Endodermal cell (in vitro differentiated cells): ENCODE measurements at places on chromosomes 7 and 10. TPM values are rescaled to one million over a fixed set of nuclear protein-coding genes. Genes with fewer than 3 reads are reported as not detected.

GRCh38 chr7:142347091-142347490 lies 89.2 kb upstream of the PRSS58 start:
- DNase-seq, result no peak

- DNase-seq, result no peak
Observed at GRCh38 chr7:20191391-20191869, 25.8 kb downstream of the MACC1 start.

- no peak for DNase-seq
Observed at GRCh38 chr7:40645197-40645596, 510.4 kb downstream of the SUGCT start.

GRCh38 chr10:90308223-90308622 lies 549.6 kb downstream of the HTR7 start:
- no peak for DNase-seq

- DNase-seq, result no peak
Observed at GRCh38 chr10:90862908-90863514, 5.2 kb upstream of the HTR7 start.

DNA sequence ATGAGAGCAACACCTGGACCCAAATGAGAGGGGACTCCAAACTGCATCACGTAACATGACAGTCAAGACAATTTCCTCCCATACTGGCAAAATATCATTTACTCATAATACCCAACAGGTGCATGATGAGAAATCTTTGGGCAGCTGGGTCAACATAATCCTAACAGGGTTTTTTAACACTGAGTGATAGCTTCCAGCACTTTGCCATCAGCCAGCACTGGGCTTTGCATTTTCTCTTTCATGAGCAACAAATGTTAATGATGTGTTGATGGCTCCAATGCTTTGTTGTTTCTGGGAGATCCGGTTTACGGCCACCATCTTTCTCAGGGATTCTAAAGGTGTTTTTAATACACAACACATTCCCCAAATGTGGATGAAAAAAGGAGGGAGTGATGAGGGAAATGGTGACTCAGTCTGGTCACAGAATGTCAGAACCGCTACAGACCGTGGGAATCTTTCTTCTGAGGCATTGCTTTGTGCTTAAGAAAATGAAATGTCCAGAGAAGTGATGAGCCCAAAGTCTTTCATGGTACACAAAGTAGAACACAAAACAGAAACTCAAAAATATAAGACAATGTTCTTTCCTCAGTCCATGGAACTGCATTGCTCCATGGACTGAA lies 705.7 kb upstream of the IGFBP3 start:
- DNase-seq, result peak; percentile 76

DNA sequence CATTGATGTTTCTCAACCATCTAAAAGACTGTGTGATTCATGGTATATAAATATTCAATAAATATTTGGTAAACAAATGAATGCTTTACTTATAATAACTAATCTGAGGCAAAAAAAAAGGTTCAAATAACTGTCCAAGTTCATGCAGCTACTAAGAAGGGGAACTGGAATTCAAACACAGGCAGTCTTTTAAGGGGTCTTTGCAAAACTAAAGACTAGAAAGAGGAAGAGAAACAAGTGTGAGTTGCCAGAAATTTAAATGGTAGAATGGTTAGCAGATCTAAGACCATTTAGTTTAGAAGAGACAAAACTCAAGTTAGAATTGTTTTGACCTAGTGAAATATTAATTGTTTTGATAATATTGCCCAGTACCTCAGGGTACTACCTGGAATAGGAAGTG lies 642.0 kb upstream of the LRRN3 start:
- no peak for DNase-seq

GRCh38 chr10:69815104-69815503 lies 13.4 kb downstream of the COL13A1 start:
- no peak for DNase-seq

- DNase-seq, result no peak
Observed at GRCh38 chr7:40316176-40316575, 181.4 kb downstream of the SUGCT start.

DNA sequence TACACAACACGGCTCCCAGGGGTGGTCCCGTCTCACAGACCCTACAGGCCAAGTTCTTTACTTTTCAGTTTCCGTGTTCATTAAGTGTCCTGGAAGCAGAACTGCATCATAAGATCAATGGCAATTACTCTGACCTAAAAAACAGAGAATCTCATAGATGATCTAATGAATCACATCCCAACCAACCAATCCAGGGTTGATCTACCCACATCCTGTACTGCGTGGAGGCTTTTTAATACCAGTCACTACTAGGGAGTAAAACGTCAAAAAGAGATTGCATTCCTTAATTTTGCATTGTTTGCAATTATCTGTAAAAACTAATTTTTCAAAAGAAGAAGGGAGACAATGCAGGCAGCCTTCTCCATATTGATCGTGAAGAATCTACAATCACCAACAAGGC lies 72.6 kb downstream of the PARD3 start:
- no peak for DNase-seq

GRCh38 chr7:45660901-45661211 lies 86.7 kb downstream of the ADCY1 start:
- no peak for DNase-seq

GRCh38 chr7:41107938-41108448 lies 594.9 kb downstream of the INHBA start:
- DNase-seq, result no peak

GRCh38 chr7:22542254-22542653 lies 42.3 kb upstream of the STEAP1B start:
- DNase-seq, result no peak

- DNase-seq, result no peak
Observed at GRCh38 chr7:46059308-46060020, 138.4 kb upstream of the IGFBP3 start.

DNA sequence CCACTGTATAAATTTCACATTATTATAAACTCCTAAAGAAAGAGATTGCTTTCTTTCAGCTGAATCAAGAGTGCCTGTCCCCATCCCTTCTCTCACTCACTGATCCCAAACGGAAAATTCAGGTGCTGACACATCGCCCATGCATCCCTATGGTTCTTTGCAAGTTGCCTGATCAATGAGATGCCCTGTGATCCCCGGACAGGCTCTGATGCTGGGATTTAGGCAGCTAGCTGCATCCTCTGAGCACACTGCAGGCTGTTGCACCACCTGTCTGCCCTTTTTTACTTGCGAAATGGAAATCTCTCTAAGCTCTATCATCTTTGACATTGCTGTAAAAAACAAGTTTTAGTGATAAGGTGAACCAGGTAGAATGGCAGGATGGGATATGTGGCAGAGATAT lies 456.5 kb downstream of the GATA3 start:
- peak; percentile 60 for DNase-seq

GRCh38 chr7:151455690-151456089 lies 15.7 kb upstream of the CRYGN start:
- no peak for DNase-seq

GRCh38 chr10:106711313-106711906 lies 453.1 kb downstream of the SORCS1 start:
- peak; percentile 89 for DNase-seq

Gene GCK
- total RNA-seq, result 0.29 to 0.72 TPM (median 0.63 TPM) in 3 replicates

Gene FAM25G
- total RNA-seq, result not detected in 2 replicates

Gene ANKRD30A
- total RNA-seq, result not detected in 3 replicates

Gene CTAGE15
- total RNA-seq, result 1.9 and 2.4 TPM in 2 replicates

Gene OR2A7
- 2.4 to 4.3 TPM (median 3.8 TPM) in 3 replicates for total RNA-seq

Gene CLDN4
- total RNA-seq, result 5.6 and 7.3 TPM in 2 replicates

Gene RADIL
- 41.7 and 47.6 TPM in 2 replicates for total RNA-seq
